ENCODE measurements at places on chromosomes 2 and 18.
A peak's percentile ranks its signal among the peaks of the same experiment; 100 is the strongest.

GRCh38 chr18:45957100-45957499, 10.0 kb downstream of the EPG5 start:
- DNase-seq = no peak

DNA sequence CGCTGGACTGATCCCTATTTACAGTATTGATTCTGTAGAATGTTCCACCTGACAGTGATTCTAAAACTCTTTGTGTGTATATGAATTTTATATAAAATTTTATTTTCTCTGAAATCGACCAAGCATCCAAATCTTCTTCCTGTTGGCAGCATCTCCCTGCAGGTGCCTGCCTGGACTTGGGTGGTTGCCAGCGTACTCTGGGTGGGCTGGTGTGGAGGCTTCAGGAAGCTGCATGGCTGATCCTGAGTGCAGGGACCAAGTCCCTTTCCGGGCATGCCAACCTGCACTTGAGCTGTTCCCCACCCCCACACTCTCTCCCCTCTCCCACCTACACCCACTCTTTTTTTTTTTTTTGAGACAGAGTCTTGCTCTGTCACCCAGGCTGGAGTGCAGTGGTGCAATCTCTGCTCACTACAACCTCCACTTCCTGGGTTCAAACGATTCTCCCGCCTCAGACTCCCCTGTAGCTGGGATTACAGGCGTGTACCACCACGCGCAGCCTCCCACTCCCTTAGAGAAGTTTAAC, 53.2 kb upstream of the ALKAL2 start:
- no peak for DNase-seq

GRCh38 chr2:11117776-11118175, 37.5 kb upstream of the SLC66A3 start:
- DNase-seq = no peak

GRCh38 chr2:154381931-154382794, 316.3 kb upstream of the KCNJ3 start:
- DNase-seq = no peak

- no peak for DNase-seq
These were observed 135.8 kb downstream of the METTL8 start for GRCh38 chr2:171297956-171298355.

DNA sequence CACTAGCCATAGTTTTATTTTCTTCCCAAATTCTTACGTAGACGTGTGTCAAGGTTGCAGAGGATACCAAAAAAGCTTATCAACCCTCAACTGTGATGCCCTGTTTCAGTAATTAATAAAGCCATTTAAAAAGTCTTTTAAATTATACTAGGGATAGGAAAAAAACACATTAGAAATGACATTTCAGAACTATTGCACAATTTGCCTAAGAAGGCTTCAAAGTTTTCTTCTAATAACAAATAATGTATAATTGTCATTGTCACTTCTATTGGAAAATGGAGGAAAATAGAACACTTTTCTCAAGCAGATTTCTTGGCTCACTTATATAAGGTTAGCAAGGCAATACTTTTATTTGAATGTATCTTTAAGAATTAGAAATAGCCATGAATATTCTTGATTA, 253.8 kb downstream of the ARHGAP15 start:
- DNase-seq = no peak

DNA sequence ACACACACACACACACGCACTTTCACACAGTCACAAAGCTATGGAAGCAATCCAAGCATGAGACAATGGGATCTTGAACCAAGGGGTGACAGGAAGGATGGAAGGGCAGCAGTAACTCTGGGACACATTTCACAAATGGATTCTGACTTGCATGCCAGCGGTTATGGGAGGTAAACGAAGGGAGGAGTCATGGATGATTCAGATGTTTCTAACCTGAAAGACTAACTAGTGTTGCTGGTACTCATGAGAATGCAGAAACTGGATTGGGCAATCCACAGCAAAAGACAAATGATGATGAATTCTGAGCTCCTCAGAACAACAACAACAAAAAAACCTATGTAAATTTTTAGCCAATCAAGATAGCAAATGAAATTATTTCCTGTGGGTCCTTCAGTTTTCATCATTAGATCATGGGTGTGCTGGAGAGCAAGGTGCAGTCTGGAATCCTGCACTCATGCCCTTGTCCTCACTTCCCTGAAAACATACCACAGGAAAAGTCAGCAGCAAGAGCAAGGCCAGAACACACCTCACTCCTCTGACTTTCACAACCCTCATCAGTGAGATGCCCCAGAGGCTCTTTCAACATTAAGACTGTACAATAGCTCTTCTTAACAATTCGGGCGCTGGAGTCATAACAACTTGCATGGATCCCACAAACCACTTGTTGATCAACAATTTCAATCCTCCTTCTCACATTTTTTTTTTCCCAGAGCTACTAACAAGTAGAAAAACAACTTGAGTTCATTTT, 32.6 kb downstream of the ABCA12 start:
- DNase-seq = no peak

GRCh38 chr2:55157474-55157884, 74.6 kb downstream of the CLHC1 start:
- DNase-seq = no peak

- DNase-seq = no peak
These were observed 3.3 kb downstream of the RNF125 start for GRCh38 chr18:32021756-32022564.

GRCh38 chr2:237213315-237214022, 127.8 kb downstream of the COPS8 start:
- DNase-seq = no peak

GRCh38 chr2:111127351-111127750, 6.6 kb downstream of the BCL2L11 start:
- no peak for DNase-seq

DNA sequence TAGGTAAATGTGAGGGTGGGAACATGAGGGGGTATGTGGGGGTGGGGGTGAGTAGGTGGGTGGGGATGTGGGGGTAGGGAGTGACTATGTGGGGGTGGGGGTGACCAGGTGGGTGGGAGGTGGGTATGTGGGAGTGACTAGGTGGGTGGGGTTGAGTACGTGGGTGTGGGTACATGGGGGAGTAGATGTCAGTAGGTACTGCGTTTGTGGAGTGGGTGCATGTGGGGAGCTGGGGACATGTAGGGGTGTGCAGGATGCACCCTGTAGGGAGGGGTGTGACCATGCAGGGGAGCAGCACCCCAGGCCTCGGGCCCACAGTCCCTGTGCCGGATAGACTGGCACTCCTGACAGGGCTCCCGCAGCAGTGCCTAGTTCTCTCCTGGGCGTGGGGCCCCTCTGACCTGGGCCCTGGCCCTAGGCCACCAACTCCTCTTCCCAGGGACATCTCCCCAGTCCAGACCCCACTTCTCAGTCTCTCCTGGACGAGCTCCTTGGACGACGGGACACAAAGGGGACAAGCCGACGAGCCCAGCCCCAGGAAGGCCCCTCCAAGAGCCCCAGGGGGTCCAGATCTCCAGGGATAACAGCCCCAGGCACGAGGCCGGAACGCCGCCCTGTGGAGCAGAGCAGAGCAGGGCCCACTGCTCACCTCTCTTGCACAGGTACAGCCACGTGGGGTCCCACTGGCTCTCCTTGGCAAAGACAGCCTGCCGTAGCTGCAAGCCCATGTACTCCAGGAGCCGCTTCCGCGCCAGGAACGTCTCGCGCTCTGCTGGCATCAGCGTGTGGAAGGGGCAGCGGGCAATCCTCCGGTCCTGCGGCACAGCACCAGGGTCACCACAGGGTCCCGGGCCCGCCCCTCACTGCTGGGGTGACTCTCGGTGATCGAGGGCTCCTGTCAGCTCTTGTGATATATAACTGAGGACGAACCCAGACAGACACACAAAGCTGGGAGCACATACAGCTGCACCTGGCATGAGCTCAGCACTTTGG, 58.2 kb downstream of the ANKMY1 start:
- DNase-seq = no peak

- no peak for DNase-seq
These were observed 75.8 kb upstream of the ARL5A start for GRCh38 chr2:151904021-151904420.

GRCh38 chr2:18625563-18625962, 36.2 kb upstream of the NT5C1B start:
- DNase-seq = no peak

GRCh38 chr2:210517264-210517663, 39.1 kb upstream of the CPS1 start:
- DNase-seq = no peak

GRCh38 chr2:220458051-220458450, 830.6 kb downstream of the SLC4A3 start:
- DNase-seq = no peak

- DNase-seq = no peak
These were observed 18.1 kb downstream of the TIMM21 start for GRCh38 chr18:74166386-74166785.

DNA sequence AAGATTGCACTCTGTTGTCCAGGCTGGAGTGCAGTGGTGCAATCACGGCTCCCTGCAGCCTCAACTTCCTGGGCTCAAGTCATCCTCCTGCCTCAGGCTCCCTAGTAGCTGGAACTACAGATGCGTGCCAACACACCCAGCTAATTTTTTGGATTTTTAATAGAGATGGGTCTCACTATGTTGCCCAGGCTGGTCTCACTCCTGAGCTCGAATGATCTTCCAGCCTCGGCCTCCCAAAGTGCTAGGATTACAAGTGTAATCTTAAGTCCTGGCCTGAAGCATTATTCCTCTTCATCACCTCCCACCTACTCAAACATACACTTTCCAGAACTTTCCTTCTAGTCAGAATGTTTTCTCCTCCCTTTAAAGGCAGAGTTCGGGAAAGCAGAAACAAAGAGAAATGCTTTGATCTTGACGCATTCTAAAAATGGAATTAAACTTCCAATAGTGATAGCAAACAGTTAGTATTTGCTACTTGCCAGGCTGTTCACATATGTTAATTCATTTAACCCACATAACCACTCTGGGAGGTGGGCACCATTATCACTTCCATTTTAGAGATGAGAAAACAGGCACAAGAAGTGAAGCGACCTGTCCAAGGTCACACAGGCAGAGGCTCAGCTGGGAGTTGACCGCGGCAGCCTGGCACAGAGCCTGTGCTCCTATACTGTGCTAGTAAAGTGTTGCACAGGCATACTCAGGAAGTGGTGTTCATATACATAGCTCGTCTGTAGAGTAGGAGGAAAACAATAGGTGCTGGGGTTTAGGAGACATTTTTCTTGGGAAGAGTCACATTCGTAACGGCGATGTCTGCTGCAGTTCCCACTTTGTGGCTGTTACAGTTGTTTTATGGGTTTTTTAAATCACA, 24.6 kb downstream of the TEX44 start:
- no peak for DNase-seq

DNA sequence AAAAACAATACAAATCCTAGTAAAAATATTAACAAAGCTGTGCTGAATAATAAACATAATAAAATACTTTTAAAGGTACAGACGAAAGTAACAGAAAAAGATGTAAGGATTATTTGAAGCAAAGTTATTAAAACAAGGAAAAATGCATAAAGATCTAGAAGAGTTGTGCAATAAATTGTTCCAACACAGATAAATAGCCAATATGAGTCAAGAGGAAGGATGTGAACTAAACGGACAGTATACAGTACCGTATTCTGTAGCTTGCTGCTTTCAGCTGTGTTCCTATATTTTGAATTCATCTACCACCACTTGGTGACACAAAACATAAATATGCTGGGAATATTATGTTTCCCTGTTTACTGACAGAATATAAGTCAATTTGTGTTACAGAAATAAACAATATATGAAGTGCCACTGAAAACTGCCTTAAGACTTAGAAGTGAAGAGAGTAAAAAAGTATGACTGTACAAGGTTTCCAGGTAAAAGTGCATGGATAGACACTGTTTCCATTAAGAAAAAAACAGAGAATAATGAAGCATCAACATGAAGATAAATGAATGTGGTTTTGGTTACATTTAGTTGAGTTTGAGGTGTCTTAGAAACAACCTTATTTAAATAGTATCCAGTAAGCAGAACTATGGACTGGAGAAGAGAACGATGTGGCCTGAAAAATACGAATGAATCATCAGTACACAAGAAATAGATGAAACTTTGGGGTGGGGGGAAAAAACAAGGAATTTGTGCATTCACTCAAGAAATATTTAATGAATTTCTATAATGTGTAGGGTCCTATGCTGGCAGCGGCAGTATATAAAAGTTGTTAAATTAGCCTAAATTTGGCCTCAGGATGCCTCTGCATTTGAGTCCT, 13.1 kb downstream of the PPP3R1 start:
- DNase-seq = no peak

- no peak for DNase-seq
These were observed 705 bp upstream of the TEX261 start for GRCh38 chr2:70995426-70995729.

- peak; percentile 10 for DNase-seq
These were observed 23.3 kb upstream of the MC5R start for GRCh38 chr18:13800505-13801259.

DNA sequence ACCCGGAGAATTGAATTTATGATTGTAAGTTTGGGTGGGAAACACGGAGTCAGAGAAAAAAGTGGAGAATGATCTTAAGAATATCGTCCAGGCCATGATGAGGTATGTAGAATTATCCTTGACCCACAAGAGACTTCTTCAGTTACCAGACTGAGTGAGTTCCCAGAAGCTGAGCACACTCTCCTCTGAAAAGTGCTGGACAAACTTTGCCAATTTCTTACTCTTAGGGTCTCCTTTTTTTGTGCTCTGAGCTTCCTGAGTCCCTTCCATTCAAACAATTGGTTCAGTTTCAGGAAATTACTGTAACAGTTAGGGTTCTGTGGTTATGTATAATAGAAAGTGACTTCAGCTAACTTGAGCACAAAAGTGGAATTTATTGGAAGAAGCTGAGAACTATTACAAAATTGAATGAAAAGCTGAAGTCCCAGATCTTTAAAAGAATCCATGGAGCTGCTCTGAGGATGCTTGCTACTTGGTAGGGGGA, 50.6 kb upstream of the EHBP1 start:
- no peak for DNase-seq

GRCh38 chr2:176002688-176003210, 682 bp upstream of the LNPK start:
- peak; percentile 17 for DNase-seq

- no peak for DNase-seq
These were observed 1232.3 kb upstream of the ZEB2 start for GRCh38 chr2:145752091-145752806.

DNA sequence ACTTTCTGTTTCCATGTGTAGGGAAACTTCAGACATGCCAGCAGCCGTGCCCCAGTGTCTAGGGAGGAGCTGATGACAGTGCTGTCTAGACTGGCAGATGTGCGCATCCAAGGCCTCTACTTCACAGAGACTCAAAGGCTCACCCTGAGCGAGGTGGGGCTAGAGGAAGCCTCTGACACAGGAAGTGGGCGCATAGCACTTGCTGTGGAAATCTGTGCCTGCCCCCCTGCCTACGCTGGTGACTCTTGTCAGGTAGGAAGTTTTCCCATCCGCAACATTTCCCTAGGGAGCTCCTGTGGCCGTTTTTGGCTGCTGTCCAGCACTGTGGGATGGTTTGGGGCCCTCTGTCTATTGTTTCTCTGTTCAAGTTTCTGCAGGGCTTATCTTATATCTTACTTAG, 143.1 kb upstream of the TTC39C start:
- peak; percentile 67 for DNase-seq

DNA sequence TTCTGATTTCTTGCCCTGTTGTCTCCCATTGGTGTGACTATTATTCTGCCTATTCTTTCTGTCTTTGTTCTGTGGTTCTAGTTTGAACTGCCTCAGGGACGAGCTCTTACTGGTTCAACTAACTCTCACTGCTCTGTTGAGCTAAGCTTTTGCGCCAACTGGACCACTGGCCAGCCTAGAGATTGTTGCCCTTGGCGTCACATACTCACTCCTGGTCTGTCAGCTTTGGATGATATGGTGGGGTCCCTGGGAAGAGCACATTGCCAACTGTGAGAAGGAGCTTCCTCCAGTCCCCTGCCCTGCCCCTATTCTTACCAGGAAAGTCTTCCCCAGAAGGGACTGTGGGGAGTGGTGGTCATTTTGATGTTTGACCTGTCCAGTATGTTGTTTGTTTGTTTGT, 6.0 kb downstream of the MTHFD2 start:
- DNase-seq = no peak

- no peak for DNase-seq
These were observed 42.3 kb downstream of the XRCC5 start for GRCh38 chr2:216151313-216152025.
